ENCODE measurements at places on chromosomes 2 and 18.

GRCh38 chr2:119496682-119497081 lies 27.6 kb downstream of the SCTR start:
- DNase-seq: no peak

- no peak for DNase-seq
These were observed 221.8 kb upstream of the RBMS1 start for GRCh38 chr2:160715428-160715827.

DNA sequence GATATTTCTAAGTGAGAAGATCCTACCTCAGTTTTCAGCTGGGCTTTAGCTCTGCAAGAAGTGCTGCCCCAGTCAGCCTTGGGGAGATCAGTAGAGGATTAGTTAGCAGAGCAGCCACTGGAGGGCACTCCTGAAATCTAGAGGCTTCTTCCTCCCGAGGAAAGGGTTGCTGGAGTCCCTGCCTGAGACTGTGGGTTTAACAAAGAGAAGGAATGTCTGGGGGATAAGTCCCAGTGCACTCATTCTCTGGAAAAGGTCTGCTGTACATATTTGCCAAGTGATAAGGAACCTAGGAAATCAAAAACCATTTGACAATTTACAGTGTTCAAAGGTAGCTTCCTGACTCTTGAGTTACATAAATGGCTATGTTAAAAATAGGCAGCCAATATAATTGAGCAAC lies 207.2 kb downstream of the SLC8A1 start:
- peak; percentile 53 for DNase-seq

DNA sequence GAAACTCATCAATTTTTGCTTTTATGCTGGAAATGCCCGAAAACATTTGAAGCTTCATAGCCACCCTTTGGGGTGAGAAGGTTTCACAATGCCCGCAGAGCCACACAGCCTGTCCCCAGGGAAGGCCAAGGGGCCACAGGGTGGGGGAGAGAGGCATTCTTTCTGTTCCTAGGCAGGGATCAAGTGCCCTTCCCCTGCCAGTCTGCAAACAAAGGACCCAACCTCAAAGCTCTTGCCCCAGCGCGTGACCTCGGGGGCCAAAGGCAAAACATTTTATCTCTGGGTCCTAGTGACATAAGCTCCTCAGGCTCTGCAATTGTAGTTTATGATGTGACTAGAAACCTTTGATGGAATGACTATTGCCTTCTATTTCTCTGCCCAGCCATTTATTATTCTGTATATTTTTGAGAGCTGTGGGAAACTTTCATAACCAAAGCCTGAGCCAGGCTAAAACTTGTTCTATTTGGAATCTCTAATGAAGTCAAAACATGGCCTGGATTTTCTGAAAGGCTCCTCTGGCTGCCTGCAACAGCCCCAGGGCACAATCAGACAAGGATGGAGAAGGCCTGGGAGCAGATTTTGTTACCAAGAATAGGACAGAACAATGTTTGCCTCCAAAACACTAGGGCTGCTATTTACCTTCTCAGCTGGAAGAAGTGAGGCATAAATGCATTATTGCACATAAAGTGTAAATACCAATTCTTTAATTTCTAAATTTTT lies 137.2 kb upstream of the KCTD1 start:
- no peak for DNase-seq

- no peak for DNase-seq
These were observed 4.6 kb upstream of the CLK1 start for GRCh38 chr2:200869014-200869413.

- DNase-seq: no peak
These were observed 60.5 kb downstream of the SOCS6 start for GRCh38 chr18:70349316-70349715.

DNA sequence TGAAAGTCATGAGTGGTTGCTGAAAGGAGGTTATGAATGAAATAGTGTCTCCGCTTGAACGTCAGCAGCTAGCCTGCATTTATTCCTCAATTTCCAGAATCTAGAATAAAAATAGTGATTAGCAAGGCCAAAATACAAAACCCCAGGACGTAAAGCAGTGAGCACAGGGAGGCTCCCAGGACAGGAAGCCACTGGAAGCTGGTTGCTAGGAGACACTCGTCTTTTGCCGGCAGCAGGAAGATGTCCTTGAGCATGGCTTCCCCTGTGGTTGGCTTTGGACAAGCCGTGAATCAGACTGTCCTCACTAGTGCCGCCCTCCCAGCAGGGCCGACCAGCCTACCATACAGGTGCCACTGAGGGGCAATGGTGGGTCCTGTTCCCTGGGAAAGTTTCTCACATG lies 374.4 kb downstream of the MTX2 start:
- DNase-seq: peak; percentile 64

GRCh38 chr18:12048010-12048826 lies 45.4 kb upstream of the ANKRD62 start:
- DNase-seq: no peak

DNA sequence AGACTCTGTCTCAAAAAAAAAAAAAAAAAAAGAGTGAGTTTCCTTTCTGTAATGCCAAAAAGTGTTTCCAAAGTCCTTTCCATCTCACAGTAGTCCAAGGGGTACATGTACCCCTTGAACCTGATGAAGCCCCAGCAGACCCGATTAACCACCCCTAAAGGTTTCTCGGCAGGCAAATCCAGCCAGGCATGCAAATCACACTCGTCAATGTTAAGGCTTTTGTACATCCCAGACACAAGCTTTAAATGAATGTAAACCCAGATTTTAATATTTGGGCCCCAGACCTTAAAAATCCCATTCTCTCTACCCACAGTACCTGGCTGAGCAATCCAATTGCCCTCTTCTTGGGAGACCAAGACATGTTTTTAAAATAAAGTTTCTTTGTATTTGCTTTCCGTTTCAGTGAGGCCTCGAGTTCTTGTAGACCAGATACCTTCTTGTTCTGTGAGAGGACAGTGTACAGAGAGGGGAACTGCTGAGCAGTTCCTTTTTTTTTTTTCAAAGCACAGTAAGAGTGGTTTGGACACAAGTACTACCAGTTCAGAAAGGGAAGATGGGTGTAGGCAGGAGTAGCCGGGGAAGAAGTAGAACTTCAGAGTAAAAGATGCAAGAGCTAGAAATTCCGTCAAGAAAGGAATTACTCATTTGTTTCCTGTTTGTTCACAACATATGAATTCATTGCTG lies at the start of gene NLRC4:
Gene NLRC4, minus strand, starts transcription at position 465 of the 684 bp plus-strand sequence. CDS start 8,111 bp downstream, outside the sequence.
- no peak for DNase-seq

- no peak for DNase-seq
These were observed 867.3 kb downstream of the TRIB2 start for GRCh38 chr2:13584020-13584419.

DNA sequence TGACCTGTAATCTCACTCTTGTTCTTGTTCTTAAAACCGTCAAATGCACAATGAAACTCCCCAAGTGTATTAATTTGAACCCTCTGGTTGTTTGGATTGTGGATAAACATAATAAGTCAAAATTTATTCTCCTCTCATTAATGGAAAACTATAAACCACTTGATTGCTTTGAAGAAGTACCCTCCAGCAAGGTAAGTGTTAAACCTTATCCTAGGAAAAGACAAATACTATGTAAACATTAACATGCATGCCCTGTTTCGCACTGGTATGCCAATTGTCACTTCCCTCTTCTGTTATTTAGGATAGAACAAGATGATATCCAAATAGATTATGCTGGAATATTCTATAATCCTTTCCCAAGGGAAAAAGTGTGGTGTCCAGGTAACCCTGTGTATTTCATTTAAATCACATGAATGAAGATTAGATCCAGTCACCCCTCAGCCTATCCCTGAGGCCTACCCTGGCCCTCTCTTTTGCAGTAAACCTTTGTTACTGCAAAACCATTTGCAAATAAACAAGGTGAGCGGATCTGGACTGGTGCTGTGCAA lies 1.3 kb downstream of the ADI1 start:
- no peak for DNase-seq

GRCh38 chr18:24934258-24934932 lies 417.6 kb downstream of the ZNF521 start:
- DNase-seq: no peak

GRCh38 chr2:199488772-199489400 lies 31.1 kb upstream of the SATB2 start:
- peak; percentile 83 for DNase-seq

DNA sequence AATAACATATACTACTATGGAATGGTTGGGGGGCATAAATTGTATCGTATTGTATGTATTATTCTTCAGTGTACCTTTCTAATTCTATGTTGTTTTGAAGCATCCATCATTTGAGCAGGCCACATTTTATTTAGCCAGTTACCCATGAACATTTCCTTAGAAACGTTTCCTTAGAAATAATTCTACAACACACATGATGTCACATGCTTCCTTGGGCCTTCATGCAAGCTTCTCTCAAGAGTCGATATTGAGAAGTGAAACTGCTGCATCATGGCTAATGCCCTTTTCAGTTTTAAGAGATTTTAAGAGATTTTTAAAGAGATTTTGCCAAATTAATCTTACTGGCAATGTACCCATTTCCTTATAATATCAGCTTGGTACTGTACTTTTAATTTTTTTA lies 63.9 kb downstream of the ALPK2 start:
- no peak for DNase-seq

DNA sequence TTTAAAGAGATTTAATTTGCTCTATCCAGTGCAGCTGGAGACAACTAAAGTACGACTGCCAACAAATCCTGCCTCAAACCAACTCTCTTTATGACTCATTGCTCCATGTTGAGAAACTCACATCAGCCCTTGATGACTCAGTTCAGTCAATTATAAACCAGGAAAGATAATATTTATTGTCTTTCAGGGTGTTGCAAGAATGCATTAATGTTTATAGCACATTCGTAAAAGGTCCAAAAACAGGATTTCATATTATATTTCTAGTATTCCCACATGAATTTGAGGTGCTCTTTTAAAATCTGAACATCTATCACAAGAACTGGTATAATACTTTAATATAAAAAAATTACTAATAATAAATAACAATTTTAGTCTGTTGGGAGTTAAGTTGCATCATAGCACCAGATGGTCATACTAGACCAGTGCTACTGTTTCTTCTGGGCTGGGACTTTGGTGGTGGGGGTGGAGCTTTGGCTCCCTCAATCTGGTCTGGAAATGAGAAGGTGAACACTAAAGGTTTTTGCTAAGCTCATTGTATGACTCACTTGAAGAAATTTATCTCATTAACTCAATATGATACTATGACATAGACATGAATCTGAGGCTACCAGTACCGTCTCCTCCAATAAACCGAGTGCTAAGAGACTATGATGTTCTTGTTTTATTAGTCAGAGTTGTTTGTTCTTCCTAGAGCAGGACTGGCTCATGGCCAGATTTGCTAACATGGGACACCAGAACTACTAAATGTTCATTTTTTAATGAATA lies 26.6 kb upstream of the MAP3K20 start:
- DNase-seq: no peak

DNA sequence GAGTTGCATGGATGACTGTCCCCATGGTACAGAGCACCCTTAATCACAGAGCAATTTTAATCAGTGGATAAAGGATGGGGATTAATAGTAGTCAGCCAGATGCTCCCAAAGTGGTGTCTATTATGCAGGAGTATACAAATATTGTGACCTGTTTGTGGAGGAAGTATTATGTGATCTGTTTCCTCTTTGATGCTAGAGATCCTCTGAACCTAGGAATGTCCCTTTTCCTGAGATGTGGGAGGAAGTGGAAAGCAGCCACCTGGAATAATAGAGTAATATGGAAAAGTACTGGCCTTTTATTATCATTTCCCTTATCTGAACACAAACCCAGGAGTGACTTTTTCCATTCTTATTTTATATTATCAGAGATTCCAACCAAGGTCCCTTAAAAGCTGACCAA lies 94.2 kb upstream of the EFEMP1 start:
- no peak for DNase-seq

- DNase-seq: no peak
These were observed 46.3 kb downstream of the EXOC6B start for GRCh38 chr2:72779495-72779894.

DNA sequence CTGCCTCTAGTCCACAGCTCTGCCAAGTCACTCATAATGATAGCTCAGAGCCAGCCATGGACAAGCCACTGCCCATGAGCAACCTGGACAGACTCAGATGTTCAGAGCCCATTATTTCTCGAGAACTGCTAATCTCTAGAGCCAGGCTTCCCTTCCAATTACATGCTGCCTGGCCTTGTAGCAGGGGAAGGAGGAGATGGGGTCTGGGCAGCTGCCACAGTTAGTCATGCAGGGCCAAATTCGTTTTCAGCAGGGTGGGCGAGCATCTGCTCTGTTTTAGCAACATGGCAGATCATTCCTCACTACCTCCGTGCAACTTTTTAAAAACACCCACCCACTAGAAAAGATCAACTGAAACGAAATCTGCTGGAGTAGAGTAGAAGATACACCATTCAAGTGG lies 141.8 kb downstream of the MYO5B start:
- DNase-seq: no peak

- DNase-seq: no peak
These were observed 6.9 kb downstream of the AMER3 start for GRCh38 chr2:130762031-130762909.

- no peak for DNase-seq
These were observed 42.9 kb upstream of the RIT2 start for GRCh38 chr18:43158381-43158780.

- peak; percentile 71 for DNase-seq
These were observed 28.9 kb upstream of the IER3IP1 start for GRCh38 chr18:47204908-47205522.

DNA sequence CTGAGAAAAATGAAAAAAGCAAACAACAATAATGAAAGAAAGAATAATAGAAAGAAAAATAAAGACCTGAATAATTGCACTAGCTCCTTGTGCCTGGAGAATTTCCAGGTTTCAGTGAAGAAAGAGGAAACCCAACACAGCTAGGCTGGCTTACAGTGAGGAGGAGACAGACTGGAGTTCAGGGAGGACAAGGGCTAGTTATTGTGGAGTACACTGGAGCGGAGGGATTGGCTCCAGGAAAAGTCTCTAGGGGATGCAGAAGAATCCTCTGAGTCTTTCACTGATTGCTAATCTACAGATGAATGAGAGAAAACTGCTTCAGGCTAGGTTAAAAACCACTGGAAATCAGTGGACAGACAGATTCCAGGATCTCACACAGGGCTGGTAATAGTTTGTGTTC lies 163.6 kb upstream of the RBMS1 start:
- DNase-seq: no peak

DNA sequence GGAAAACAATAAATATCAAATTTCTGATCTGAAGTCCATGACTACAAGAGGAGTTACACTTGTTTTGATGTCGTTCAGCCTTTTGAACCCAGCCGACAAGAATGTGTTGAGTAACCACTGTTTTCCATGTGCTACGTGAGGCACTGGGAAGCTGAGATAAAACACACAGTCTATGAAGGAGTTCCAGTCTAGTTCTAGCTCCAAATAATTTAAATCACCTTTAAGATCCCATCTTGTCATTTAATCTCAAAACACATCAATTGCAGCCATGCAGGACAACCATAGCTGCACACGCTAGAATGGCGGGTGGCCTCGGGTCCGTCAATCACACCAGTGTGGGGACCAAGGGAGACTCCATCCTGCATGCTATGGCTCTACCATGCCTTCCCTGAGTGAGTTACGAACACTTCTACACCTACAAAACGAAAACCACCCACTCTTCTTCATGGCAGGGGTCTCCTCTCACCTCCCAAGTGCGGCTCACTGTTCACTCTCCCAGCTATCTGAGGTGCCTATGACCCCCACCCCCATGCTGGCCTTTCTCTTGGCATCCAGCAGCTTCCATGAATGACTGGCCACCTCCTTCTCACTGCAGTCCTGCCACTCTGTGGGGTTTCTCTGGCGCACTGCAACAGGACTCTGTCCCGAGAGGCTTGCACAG lies 3.8 kb downstream of the FHL2 start:
- DNase-seq: no peak

- DNase-seq: no peak
These were observed 58.4 kb downstream of the BIN1 start for GRCh38 chr2:127048618-127048935.

GRCh38 chr2:226581004-226581403 lies 218.6 kb downstream of the IRS1 start:
- no peak for DNase-seq

GRCh38 chr2:149611100-149611820 lies 23.7 kb upstream of the MMADHC start:
- DNase-seq: no peak
